ENCODE measurements at places on chromosomes 1 and 21. TPM values are rescaled to one million over a fixed set of nuclear protein-coding genes. Genes with fewer than 3 reads are reported as not detected.

GRCh38 chr21:26093122-26093521 lies 77.4 kb downstream of the APP start:
- H3K36me3 ChIP-seq = peaks cover 3% of the 10 kb centered on the region
- H3K4me1 ChIP-seq = no peaks in the 10 kb centered on the region
- no peak overlapping the region for H3K4me3 ChIP-seq

- DNase-seq = no peak
- H3K36me3 ChIP-seq = no peaks in the 10 kb centered on the region
- H3K4me1 ChIP-seq = no peaks in the 10 kb centered on the region
- no peak overlapping the region for H3K4me3 ChIP-seq
- peaks cover 25% of the 10 kb centered on the region for H3K27me3 ChIP-seq
Measured at GRCh38 chr1:27005648-27006496, 6.8 kb downstream of the TENT5B start.

- H3K27me3 ChIP-seq = peaks cover 7% of the 10 kb centered on the region
- H3K27ac ChIP-seq = no peak overlapping the region
- no peaks in the 10 kb centered on the region for H3K36me3 ChIP-seq
- no peak overlapping the region for H3K4me3 ChIP-seq
- H3K4me1 ChIP-seq = no peaks in the 10 kb centered on the region
- DNase-seq = no peak
Measured at GRCh38 chr1:17525996-17526686, 13.4 kb upstream of the ARHGEF10L start.

DNA sequence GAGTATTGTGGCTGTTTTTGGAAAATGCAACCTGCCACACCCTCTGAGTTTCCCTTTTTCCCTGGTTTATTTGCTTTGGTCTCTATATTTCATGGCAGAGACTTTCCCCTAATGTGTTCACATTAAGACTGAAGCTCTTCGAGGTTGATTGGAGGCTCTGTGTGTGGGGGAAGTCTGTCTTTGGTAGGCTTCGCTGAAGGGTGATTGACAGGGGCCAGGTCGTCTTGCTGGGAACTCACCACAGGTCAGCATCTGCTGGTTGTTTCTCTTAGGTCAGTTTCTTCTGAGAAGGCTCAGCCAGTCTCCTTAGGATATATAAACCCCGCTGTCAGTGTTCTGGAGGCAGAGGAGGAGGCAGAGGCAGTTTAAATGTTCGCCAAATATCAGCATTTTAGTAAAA lies 249.4 kb downstream of the RPS6KC1 start:
- H3K4me3 ChIP-seq = no peak overlapping the region
- H3K4me1 ChIP-seq = no peaks in the 10 kb centered on the region
- no peaks in the 10 kb centered on the region for H3K36me3 ChIP-seq
- DNase-seq = no peak
- H3K27me3 ChIP-seq = no peaks in the 10 kb centered on the region

DNA sequence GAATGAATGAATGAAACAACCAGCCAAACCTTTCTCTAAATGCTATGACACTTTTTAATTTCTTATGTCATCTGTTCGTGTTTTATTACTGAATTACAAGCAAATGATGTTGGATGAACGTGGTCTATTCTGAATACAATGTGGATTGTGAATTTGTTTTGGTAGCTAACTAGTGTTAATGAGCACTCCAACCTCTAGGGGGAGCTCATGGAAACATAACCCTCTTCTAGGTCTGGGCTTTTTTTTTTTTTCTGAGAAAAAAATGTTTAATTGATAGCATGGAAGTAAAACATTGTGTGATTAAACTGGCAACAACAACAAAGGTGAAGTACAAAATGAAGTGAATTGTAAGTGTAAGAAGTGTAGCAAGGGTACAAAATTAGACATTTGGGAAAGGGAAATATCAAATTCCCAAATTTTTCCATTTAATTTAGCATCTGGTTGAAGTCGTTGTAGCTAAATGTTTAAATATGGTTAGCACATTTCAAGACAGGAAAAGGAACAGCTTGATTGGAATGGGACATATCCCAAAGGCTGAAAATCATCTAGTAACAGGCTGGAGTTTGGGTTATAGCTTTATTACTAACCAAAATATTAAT lies 42.6 kb upstream of the PTGS2 start:
- H3K27ac ChIP-seq = no peak overlapping the region
- DNase-seq = no peak
- peaks cover 5% of the 10 kb centered on the region for H3K27me3 ChIP-seq
- H3K4me3 ChIP-seq = no peak overlapping the region

- H3K36me3 ChIP-seq = no peaks in the 10 kb centered on the region
- DNase-seq = no peak
- no peak overlapping the region for H3K27ac ChIP-seq
- H3K4me3 ChIP-seq = no peak overlapping the region
Measured at GRCh38 chr1:169212088-169212487, 105.6 kb downstream of the ATP1B1 start.

DNA sequence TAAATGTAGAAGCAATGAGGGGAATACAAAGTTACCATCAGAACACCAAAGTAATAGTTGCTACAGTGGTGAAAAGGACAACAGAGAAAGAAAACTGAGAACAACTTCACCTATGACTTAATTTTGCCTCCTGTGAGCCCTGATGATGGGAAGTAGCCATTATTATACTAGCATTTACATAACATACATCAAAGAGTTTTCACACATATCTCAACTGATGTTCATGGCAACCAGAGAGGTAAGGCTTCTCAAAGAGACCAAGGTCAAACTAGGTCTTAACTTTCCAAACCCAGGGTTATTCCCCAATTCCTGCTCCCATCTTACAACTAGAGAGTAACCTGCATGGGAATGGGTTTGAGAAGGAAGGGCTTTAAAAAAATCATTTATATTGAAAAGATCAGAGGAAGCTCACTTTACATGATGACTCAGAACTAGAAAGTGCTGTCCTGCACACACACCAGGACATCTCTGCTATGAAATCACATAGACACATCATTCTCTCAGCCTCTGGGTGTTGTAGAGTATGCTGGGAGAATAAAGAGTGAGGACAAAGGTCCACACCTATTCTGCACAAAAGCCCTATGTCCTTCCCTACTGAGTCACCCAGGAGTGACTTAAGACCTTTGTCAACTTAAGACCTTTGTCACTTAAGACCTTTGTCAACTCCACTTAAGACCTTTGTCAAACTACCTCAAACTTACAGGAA lies 179.7 kb downstream of the TNFSF18 start:
- no peak overlapping the region for H3K4me3 ChIP-seq
- no peak for DNase-seq
- H3K27me3 ChIP-seq = peaks cover 39% of the 10 kb centered on the region
- no peaks in the 10 kb centered on the region for H3K36me3 ChIP-seq

The NFIA gene
- 0.69 TPM for total RNA-seq

The NLRP3 gene
- total RNA-seq = not detected

The HPCAL4 gene
- total RNA-seq = 0.69 TPM

Measured in activated T-helper 1 cell treated with anti-CD3 and anti-CD28 coated beads, Interleukin-12 subunit alpha, Interleukin-12 subunit beta, Interleukin-2, Interleukin-4 antibody, amounts not matched to agents 30 ng/mL and 10 ng/mL and 1 ng/mL, durations not matched to agents 14 hours and 24 hours and 36 hours (primary cell).